Motor neuron (in vitro differentiated cells): ENCODE measurements at places on chromosomes 3 and 15.

DNA sequence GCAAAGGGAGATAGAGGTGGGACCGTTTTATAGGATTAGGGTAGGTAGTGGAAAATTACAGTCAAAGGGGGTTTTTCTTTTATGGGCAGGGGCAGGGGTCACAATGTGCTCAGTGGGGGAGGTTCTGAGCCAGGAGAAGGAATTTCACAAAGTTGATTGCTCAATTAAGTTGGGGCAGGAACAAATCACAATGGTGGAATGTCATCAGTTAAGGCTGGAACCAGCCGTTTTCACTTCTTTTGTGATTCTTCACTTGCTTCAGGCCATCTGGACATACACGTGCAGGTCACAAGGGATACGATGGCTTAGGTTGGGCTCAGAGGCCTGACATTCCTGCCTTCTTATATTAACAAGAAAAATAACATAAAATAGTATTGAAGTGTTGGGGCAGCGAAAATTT lies 453.8 kb downstream of the VGLL3 start:
- ATAC-seq, result no peak

DNA sequence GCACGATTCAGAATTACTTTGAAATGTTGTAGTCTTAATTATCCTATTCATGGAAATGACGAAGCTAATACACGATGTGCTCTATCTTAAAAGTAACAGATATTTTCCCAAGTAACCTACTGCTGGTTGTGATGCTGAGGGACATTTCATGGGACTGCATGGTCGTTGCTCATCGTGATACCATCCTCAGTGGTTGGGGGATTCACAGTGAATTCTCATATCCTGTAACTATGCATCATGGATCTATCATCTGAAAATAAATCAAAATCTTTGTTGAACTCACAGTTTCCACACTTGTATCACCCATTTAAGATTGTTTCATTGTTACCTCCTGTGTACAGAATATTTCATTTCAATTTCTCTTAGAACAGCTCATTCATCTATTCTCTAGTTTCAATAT lies 84.7 kb downstream of the OPA1 start:
- ATAC-seq, result no peak

GRCh38 chr3:32137870-32138269 lies 31.4 kb downstream of the GPD1L start:
- ATAC-seq, result no peak

GRCh38 chr3:24505691-24506550 lies 11.3 kb upstream of the THRB start:
- no peak for ATAC-seq

DNA sequence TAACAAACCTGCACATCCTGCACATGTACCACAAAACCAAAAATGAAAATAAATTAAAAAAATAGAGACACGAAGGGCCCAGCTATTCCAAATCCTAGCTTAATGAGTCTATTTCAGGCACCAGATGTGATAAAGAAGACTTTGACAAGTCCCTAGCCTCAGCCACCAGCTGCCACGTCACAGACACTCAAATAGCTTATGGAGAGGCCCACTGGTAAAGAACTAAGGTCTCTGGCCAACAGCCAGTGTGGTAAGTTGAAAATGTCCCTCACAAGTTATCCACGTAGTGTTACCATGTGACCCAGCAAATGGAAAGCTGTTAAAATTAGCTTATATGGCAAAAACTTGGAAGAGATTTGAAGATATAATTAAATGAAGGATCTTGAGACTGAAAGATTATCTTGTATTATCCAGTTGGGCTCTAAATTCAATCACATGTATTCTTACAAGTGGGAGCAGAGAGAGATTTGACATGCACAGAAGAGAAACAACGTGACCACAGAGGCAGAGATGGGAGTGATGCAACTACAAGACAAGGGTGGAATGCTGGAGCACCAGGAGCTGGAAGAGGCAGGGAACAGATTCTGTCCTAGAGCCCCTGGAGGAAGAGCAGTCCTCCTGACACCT lies 10.9 kb downstream of the ACSBG1 start:
- no peak for ATAC-seq

GRCh38 chr3:123584988-123585937 lies at the start of gene HACD2:
Gene HACD2, minus strand, starts transcription at chr3:123585053. Its CDS starts 26 bp downstream, at chr3:123585027.
- ATAC-seq, result peak; percentile 82

DNA sequence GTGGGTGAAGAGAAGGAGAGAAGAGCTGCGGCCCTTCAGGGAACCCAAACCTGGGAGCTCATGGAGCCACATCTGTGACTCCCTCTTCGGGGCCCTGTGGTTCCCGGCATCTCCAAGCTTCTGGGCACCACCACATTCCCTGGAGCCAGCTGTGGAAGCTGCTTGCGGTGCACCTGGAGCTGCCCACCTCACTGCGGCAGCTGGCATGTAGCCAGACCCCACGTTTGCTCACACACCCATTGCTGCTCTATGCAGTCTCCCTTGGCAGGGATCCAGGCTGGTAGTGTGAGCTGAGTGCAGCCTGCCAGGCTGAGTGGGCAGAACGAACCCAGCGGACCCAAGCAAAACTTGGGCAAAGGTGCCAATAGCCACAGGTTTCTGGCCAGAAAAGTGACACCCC lies 16.8 kb upstream of the PLA2G4E start:
- no peak for ATAC-seq

DNA sequence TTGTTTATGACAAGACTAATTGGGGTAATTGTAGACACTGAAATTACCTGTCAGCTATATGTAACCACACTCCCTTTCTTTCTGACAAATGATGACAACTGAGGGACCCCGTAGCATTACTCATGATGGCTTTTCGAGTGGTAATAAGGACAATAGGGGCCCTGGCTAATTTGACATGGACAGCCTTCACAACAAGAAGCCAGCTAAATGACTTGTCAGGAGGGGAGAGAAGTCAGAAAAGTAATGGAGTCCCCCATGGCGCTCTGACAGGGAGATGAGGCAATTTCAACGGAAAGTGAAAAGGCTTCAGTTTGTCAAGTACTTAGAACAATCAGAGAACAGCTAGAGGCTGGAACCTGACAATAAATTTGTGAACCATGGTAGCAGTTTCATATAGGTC lies 177.3 kb downstream of the CDIN1 start:
- ATAC-seq, result no peak

DNA sequence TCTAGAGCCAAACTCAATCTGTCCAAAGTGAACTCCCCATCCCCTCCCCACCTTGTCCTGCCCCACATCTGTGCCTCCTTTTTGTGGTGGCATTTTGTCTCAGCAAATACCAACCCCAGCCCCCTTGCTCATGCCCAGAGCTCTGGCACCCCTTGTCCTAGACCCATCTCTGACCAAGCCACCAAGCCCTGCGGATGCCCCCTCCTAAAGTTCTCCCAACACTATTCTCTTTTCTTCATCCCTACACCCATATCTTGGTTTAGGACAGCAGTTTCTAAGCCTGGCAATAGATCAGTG lies 17.7 kb downstream of the ACAA1 start:
- no peak for ATAC-seq

DNA sequence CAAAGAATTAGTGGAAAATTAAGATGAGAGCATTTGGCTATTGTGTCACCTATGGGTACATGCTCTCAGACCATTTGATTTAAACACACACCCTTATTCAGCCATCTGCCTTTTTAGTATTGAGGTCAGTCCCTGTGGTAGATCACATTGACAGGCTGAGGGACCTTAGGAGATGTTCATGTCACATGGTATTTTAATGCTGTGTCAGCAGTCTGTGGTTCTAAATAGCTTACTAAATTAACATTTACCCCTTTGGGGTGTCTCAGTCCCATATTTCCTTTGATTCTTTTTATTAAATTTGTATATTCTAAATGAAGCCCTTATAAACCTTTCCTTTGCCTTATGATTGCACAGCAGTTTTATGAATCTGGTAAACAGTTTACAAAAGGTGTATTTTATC lies 2.3 kb downstream of the RBM5 start:
- no peak for ATAC-seq

DNA sequence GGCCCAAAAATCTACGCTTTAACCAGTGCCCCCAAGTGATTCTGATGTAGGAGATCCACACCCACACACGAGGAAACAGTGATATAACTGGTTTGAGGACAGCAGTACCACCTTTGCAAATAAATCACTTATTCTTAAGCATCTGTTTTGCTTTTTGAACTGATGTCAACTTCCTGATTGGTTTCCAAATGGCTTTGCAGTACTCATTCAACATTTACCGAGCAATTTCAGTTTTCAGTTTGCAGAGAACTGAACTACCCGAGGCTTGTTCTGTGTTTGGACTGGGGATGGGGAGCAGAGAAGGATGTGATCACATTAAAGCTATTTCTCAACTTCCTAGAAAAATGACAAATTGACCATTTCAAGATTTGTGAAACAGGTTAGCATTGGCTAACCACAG lies 1.1 kb upstream of the GYG1 start:
- ATAC-seq, result no peak

DNA sequence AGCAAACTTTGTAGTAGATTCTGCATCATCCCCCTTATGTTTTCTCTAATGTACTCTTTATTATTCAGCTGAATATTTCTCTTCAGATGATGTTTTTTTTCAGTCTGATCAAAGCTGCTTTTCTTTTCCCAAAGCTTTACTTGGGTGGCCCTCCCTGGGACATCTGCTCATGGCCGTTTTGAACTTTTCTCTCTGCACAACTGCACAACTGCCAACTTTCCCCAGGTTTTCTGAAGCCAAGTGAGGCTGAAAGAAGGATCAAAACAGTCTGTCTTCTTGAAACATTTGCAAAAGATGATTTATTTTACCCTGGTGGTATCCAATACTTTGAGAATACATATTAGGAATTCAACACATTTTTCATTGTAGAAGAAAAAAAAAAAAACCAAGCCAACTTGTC lies 43.0 kb downstream of the GASK1A start:
- ATAC-seq, result no peak

DNA sequence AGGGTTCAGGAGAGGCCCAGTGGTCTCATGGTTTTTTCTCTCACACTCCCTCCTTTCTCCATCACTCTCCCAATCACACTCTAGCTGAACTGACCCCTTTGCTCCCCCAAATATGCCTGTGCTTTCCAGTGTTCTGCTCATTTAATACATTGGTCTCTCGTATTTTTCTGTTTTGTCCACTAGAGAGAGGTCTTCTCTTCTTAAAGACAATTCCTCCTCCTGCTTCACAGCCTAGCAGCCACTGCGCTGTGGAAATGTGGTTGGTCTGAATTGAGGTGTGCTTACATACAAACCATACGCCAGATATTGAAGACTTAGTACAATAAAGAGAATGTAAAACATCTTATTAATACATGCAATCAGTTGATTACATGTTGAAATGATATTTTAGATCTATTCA lies 60.6 kb upstream of the XCR1 start:
- ATAC-seq, result no peak

DNA sequence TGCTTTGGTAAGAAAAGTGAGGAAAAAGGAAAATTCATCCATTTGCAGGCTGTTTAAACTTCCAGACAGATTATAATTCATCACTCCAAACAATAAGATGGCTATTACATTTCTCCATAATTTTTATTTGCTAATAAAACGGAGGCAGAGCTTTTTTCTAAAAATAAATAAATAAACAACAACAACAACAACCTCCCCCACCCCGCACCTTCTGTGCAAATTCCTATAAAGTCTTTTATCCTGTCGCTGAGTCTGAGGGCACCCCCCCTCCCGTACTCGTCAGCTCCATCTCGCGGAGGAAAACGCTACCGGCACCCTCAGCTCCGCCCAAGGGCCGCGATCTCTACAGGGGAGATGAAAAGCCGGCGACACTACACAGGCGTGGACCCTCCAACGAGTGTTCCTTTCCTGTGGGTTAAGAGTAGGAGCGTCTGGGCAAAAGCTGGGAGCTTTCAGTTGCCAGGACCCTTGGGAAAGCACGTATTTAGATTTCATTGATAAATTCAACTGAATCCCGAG lies 1.0 kb upstream of the ATP1B3 start:
- ATAC-seq, result peak; percentile 70

DNA sequence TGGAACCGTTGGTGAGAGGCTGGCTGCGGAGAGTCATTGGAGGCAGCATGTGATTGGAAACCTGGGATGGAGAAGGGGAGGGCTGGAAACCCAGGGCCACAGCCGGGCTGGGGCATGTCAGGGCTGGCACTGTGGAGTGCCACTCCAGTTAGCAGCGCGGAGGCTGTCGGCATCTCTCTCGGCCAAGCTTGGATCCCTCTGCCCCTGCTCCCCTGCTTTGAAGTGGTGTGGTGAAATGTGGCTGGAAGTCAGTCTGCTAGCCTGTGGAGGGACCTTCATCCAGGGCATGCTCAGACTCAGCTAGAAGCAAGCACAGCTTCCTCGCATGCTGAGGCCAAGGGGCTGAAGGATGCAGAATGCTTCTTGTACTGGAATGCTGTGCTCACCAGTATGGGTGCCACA lies 13.5 kb downstream of the SLCO3A1 start:
- no peak for ATAC-seq

- ATAC-seq, result no peak
Measured at GRCh38 chr3:106323586-106323985, 454.8 kb upstream of the CBLB start.

GRCh38 chr3:156495816-156496215 lies 59.1 kb downstream of the SSR3 start:
- ATAC-seq, result no peak

DNA sequence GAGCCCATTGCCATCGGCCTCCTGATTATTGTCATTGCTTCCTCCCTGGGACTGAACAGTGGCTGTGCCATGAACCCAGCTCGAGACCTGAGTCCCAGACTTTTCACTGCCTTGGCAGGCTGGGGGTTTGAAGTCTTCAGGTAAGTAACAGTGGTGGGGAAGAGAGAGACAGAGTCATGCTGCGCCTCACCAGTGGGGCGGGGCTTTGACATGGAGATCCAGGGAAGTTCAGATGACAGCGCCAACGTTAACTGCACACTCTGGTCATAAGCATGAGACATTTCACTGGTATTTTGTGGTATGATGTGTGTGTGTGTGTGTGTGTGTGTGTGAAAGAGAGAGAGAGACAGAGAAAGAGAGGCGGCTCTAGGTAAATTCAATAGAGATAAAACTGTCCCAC lies 41.0 kb downstream of the AQP9 start:
- ATAC-seq, result no peak

GRCh38 chr15:41985236-41986160 lies 13.1 kb upstream of the EHD4 start:
- ATAC-seq, result no peak

DNA sequence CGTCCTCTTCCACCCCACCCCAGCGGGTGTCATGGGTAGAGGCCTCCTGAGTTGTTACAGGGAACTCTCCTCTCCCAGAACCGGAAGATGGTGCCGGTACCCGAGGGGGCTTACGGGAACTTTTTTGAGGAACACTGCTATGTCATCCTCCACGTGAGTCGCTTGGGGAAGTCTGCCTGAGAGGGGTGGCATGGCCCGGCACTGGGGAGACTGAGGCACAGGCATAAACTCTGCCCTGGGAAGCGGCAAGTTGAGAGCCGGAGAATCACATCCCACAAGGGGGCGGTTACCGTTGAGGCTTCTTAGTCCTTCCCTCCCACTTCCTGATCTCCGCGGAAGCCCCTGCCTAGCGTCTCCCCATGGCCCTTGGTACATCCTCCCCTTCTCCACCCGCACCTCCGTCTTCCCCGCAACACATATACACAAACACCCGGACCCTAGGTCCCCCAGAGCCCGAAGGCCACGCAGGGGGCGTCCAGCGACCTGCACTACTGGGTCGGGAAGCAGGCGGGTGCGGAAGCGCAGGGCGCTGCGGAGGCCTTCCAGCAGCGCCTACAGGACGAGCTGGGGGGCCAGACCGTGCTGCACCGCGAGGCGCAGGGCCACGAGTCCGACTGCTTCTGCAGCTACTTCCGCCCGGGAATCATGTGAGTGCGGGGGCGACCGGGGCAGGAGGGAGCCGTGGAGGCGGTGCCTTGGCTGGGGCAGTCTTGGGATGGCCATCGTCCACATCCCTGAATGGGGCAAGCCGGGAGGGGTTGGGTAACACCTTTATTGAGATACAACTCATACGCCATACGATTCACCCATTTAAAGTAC lies 3.4 kb downstream of the VILL start:
- ATAC-seq, result no peak

- ATAC-seq, result peak; percentile 38
Measured at GRCh38 chr15:58510715-58511598, 79.2 kb downstream of the LIPC start.
